Activated naive CD4-positive, alpha-beta T cell treated with anti-CD3 and anti-CD28 coated beads for 36 hours (primary cell): ENCODE measurements at places on chromosomes 3 and 15.

- DNase-seq = no peak
Observed at GRCh38 chr3:79551997-79552396, 215.8 kb downstream of the ROBO1 start.

DNA sequence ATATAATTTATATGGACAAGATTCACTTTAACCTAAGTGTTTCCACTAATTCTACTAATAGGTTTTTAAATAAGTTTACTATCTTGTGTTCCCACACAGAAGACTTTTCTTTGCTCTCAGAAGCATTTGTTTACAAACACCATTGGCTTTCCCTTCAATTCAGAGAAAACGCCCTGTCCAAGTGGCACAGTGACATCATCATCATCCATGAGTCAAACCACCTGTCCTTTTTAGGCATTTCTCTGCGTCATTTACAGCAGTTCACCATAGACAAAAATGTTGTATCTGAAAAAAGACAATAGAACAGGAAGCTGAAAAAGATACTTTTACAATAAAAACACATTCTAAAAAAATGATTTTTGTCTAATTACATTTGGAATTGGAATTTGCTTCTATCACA, 9.3 kb upstream of the BCL2L10 start:
- no peak for DNase-seq

DNA sequence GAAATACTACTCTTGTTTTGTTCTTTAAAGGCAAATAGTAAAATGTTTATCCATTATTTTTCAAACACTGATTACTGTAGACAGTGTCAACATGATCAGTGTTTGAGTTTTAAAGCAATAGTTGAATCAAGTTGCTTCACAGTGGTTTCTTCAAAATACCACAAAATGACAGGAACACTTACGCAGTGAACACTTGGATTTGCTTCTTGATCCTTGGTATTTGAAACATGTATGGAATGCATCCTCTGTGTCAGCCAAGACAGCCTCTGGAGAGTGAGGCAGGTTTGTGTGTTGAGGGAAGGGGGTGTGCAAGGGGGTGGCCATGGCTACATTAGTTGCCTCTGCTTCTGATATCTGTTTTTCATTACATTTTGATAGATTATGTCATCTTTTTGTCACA, 413.0 kb downstream of the RBMS3 start:
- no peak for DNase-seq

GRCh38 chr15:73051391-73051806, 864 bp upstream of the NEO1 start:
- DNase-seq = peak; percentile 8

DNA sequence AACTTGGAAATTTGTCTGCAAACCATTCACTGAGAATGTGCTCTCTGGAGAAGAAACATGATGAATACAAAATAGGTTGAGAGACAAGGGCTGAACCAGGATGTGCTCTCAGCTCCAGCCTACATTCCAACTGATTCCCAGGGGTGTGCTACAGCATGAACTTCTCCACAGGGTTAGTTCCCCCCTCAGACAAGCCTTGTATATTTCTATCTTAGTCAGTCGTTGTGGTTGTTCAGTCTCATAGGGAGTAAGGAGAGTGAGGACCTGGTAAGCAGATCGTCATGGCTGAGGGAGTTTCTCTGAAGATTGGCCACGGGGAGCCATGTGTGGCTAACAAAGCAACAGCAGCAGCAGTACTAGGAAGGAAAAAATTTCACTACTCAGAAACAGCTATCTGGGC, 919.7 kb upstream of the CADM2 start:
- DNase-seq = no peak

- DNase-seq = no peak
Observed at GRCh38 chr3:119825820-119826219, 43.9 kb downstream of the NR1I2 start.

DNA sequence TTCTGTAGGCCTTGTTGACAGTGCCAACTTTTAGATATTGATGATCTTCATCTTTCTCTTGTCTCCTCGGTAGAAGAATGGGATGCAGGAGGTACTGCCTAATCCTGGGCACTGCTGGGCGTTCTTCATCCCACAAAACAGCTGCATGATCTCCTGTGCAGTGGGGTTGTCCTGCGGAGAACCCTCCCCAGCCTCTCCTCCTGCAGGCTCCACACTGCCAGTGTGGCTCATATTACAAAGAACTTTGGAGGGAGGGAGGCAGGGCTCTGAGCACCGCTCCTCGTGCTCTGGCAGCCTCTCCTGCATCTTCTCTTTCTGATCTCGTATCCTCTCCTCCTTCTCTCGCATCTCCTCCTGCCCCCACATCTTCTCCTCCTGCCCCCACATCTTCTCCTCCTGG, 7.5 kb downstream of the GOLGA6L2 start:
- no peak for DNase-seq

DNA sequence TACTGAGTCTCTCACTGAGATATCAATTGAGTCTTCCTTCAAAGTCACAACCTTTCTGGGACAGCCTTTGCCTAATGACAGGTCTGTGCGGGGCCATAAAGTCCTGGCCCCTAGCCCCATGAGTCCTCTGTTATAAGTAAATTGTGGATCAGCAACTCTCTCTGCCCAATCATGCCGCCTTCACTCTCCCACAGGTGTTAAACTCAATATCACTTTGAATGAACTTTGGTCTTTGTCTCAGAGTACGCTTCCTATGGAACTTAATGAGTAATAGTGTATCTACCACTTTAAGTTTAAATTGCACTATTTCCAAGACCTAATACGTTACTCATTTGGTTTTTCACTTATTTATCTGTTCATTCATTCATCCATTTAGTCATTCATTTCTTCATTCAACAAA, 826.4 kb downstream of the TUSC7 start:
- DNase-seq = no peak

DNA sequence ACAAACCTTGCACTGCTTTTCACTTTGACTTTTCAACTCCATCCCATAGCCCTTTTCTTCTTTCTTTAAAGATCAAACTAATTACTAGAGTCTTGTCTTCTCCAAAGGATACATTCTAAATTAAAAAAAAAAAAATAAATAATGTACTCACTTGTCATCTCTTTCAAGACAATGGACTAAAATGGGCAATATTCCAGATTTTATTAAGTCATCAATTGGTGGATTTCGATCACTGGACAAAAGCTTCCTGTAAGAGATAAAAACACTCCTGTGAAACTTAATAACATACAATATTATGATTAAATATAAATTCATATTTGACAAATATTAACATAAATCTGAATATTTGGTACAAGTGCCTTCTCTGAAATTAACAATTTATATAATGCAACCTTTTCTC, 34.1 kb downstream of the KPNA4 start:
- DNase-seq = no peak

GRCh38 chr15:31365032-31365654, 38.5 kb downstream of the KLF13 start:
- DNase-seq = no peak

DNA sequence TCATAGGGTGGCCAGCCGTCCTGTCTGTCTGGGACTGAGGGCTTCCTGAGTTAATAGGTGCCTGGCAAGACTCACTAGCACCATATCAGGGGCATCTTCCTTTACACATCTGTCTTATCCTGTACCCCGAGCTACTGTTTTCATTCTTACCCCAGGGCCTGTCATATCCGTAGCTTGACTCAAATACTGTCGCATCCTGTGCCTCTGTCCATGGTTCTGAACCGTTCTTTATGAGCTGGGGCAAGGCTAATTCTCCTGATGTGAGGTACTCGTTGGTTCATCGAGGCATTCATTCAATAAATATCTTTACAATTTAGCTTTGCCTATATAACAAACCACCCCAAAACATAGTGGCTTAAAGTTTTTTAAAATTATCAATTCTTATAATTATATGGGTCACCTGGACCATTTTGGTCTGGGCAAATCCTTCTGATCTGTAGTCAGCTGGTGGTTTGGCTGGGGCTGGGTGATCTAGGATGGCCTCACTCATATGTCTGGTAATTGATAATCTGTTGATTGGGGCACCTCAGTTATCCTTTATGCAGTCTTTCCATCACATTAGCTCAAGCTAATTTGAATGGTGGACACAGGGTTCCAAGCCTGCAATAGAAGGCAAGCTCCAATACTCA, 121.2 kb downstream of the TLE3 start:
- peak; percentile 87 for DNase-seq

DNA sequence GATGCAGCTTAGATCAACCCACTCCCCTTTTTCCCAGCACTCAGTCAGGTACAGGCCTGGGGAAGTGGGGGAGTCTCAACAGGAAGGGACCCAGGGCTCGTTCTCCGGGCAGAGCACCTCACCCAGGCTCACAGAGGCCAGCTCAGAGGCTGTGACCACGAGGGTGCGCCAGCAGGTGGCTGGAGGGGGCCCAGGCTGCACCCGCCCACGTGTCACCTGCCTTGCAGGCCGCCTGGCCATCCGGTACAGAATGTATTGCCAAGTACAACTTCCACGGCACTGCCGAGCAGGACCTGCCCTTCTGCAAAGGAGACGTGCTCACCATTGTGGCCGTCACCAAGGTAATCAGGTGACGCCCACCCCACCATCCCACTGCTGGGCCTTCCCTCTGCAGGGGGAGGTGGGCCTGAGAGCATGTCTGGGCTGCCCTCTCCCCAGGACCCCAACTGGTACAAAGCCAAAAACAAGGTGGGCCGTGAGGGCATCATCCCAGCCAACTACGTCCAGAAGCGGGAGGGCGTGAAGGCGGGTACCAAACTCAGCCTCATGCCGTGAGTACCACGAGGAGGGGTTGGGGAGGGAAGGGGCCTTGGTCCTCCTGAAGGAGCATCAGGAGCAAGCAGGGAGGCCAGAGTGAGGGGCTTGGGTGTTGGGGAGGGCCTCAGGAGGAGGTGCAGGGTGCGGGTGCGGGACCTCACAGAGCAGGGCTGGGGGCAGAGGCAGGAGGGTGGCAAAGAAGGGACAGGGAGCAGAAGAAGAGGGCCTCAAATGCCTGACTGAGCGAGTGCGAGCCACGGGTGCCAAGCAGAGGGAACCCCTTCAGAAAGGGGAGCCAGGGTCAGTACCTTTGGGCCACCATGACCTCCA, 14.0 kb upstream of the LMAN1L start:
- no peak for DNase-seq

- no peak for DNase-seq
Observed at GRCh38 chr15:92648190-92648875, 7.2 kb downstream of the FAM174B start.

DNA sequence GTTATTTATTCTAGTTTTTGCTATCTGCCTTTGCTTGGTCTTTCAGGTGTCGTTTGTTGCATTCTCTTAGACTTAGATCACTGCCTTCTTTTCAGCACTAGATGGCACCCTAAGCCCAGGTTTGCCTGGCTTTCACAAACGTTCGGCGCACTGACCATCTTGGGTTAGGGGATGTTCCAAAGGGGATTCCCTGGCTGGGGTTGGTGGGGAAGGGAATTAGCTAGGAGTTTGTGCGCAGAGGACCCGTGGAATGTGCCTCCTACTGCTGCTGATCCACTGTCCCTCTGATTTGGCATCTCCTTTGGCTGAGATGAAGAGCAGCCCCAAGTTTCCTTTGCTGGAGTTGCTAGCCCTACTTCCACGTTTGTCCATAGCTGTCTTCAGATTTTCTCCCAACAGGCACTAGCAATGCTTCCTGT, 33.9 kb downstream of the PFN2 start:
- peak; percentile 53 for DNase-seq

GRCh38 chr3:107562969-107563529, 40.3 kb downstream of the BBX start:
- no peak for DNase-seq

- DNase-seq = no peak
Observed at GRCh38 chr3:65666448-65667091, 372.1 kb downstream of the MAGI1 start.

DNA sequence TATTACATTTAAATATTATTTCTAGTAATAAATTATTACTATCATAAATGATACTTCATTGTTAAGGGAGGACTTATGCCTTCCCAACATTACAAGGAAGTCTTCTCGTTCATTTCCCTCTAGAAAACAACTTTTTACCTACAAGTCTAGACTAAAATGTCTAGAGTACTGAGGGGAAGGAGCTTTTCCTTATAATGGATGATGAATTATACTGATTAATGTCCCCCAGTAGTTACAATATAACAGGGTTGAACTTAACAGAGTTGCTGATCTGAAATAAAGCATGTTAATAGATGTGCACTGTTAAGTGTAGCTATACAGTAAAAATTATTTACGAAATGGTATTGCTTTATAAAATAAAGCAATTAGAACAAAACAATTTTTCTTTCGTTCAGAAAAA, 2.7 kb upstream of the MNS1 start:
- no peak for DNase-seq
